HFFc6 (cell line): ENCODE measurements at places on chromosomes 13 and 19.
A peak's percentile ranks its signal among the peaks of the same experiment; 100 is the strongest.

GRCh38 chr13:31286930-31287329, 87.2 kb downstream of the B3GLCT start:
- DNase-seq, result no peak

- peak; percentile 31 for DNase-seq
These were observed 61.4 kb upstream of the SLITRK1 start for GRCh38 chr13:83943530-83944279.

GRCh38 chr13:113741191-113741668, 17.8 kb upstream of the TMEM255B start:
- DNase-seq, result no peak

- DNase-seq, result peak; percentile 12
These were observed 154.2 kb downstream of the TM9SF2 start for GRCh38 chr13:99655351-99656091.

- DNase-seq, result no peak
These were observed 1002.4 kb upstream of the PCDH9 start for GRCh38 chr13:68232351-68233130.

GRCh38 chr13:60720590-60720989, 323.6 kb downstream of the TDRD3 start:
- DNase-seq, result no peak

GRCh38 chr19:50969413-50969760, at the start of gene KLK6:
TSS of gene KLK6 (minus strand) at chr19:50969591. CDS start at chr19:50968104, 1,487 bp downstream.
- no peak for DNase-seq

DNA sequence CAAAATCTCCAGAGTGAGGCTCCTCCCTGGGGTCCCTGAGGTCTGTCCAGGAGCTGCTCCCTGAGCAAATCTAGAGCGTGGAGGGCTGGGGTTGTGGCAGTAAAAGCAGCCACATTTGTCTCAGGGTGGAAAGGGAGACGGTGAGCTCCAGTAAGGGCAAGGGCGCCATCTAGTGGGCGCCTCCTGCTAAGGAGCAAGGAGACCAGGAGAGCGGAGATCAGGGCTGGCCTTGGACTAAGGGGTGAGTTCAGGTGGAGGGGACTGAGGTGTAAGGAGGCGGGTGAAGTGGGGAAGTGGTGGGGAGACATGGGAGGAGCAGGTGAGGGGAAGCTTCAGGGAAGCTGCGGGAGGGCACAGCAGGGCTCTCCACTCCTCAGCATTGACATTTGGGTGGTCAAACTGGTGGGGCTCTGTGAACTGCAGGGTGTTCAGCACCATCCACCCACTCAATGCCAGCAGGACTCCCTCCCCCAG, 5.3 kb upstream of the CEACAM21 start:
- DNase-seq, result peak; percentile 54

GRCh38 chr13:97125810-97126738, 96.1 kb upstream of the MBNL2 start:
- DNase-seq, result peak; percentile 18

DNA sequence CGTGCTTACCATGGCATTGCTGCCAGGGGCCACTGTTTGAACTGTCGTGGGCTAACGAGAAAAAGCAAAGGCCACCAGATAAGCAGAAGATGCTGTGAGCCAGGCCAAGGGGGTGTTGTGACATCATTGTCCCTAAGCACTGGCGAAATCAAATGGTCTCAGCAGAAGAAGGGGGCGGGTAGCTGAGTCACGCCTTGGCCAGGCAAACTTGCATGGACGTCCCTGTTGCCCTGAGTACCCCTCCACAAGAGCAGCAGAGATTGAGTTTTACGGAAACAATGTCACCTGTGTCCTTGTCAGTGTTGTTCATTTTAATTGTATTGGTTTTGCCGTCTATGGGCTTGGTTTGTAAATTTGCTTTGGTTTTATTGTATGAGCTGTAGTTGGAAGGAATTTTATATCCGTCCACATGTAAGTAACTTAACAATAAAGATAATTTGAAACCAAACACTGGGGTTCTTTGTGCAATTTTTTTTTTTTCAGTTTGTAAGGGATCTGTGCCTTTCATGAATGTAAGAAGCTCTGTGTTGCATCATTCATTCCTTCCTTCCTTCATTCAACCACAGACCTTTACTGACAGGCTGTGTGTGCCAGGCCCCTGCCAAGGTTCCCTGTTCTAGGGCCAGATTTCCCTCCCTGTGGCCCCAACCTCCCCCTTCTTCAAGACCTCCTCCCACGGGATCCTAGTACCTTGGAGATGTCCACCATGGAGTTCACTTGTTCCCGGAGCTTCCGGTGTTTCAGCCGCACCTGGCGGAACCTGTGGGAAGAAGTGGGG, 12.3 kb downstream of the KCNN4 start:
- no peak for DNase-seq

DNA sequence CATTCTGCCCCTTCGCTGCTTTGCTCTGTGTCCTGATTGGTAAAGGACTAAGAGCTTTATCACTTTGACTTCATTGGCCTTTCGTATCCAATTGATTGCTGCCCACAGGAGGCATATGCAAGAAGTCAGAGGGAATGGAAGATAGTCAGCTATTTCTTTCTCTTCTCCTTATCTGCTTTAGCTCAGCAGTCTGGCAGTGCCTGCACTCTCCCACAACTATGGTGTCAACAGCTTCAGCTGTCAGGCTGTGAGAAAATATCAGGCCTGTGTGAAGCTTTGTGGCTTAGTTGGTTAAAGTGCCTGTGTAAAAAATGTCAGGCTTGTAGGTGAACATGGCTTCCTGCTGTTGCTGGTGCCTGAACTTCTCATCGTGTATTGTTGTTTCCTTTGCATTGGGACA, 243.0 kb downstream of the PCDH17 start:
- DNase-seq, result no peak

DNA sequence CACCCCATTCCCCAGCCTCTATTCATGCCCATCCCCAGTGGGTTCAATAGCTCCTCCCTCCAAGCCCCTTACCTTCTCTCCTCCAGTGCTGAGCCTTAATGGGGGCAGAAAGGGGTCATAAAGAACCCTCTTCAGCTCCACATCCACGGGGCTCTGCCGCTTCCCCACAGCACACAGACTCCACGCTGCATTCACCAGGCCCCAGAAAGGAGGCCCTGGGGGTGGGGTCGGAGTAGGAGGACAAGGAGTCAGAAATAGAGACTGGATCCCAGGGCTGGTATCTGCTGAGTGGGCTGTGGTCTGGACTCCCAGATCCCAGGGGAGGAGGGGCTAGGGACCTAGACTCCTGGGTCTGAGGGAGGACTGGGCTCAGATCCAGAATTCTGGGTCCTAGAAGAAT, 1.6 kb downstream of the CA11 start:
- no peak for DNase-seq

- DNase-seq, result no peak
These were observed 693 bp downstream of the MRPL4 start for GRCh38 chr19:10252707-10253106.

DNA sequence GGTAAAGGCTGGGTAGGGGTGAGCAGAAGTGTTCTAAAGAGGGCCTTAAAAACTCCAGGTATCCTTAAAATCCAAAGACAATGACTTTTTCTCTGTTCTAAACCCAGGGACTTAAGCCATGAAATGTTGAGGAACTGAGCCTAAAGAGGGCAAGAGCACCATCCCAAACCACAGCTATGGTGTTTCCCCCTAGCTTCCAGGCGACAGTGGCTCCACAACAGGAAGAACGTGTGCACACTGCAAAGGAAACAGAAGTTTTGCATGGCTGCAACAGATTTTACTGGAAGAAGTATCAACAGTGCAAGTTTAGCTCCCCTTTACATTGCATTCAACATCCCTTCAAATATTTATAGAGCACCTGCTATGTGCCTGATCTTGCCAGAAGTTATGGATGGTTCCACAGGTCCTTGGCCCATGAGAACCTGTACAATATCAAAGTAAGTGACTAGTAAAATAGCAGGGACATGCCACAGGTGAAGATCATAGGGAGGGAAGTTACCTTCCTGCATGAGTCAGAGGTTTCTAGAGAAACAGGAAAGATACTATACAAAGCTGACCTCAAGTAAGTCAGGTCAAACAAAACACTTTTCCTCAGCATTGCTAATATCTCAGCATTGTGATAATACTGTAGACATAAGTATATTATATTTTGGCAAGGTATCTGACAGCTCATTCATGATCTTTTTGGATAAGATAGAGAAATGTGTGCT, 8.4 kb upstream of the KCTD12 start:
- DNase-seq, result no peak

- DNase-seq, result no peak
These were observed 115.9 kb downstream of the ABCC4 start for GRCh38 chr13:95185311-95185710.

GRCh38 chr19:4861147-4861546, 6.3 kb downstream of the PLIN3 start:
- DNase-seq, result no peak

- DNase-seq, result no peak
These were observed 5.0 kb upstream of the JUNB start for GRCh38 chr19:12786141-12786870.

DNA sequence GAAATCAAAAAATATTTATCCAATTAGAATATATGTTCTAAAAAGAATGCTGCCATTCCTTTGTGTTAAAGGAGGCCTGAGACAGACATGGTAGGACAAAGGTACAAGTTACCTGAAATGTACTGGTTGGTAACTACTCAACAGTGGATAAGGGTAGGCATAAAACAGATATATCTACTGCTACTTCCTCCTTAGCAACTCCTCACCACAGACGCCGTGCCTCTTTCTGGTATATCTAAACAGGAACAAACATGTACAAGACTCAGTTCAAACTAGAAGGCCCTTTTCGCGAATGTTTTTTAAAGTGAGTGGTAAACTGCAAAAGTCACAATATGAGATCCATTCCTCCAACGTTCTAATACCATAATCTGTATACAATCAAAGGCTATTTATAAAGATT, 86.9 kb downstream of the TBC1D4 start:
- DNase-seq, result no peak

DNA sequence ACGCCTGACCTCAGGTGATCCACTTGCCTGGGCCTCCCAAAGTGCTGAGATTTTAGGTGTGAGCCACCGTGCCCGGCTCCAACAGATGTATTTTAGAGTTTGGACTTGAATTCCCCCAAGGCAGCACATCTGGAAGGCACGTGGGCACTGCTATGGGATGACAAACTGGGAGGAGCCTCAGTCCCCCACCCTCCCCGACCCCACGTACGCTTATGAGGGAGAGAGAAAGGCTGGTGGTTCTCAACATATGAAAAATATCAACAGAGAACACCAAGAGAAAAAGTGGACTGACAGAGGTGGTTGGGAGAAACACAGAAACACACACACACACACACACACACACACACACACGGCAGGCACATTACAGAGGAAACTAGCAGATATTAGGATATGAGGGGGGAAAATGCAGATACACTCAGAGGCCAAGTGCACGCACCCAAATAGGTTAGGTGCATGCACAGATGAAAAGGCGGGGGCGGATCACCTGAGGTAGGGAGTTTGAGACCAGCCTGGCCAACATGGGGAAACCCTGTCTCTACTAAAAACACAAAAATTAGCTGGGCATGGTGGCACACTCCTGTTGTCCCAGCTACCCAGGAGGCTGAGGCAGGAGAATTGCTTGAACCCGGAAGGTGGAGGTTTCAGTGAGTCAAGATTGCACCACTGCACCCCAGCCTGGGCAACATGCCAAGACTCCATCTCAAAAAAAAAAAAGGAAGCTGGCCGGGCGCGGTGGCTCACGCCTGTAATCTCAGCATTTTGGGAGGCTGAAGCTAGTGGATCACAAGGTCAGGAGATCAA, 3.2 kb downstream of the STX10 start:
- DNase-seq, result no peak

DNA sequence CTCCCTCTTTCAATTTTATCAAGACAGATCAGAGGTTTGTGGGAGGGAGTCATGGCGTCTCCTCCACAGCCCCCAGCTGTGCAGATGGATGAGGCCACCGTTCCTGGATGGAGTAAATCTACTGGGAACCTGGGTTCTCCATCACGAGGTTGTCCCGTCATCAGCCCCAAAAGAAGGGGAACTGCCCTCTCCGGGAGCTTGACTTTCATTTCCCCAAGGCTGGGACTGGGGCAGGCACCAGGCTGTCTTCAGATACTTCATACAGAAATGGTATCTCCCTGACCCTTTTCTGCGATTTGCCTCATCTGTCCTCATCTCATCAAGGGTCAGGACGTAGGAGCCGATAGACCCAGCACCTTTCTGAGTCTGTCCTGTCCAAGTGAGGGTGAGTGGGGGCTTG, 9.8 kb downstream of the LILRB2 start:
- no peak for DNase-seq

DNA sequence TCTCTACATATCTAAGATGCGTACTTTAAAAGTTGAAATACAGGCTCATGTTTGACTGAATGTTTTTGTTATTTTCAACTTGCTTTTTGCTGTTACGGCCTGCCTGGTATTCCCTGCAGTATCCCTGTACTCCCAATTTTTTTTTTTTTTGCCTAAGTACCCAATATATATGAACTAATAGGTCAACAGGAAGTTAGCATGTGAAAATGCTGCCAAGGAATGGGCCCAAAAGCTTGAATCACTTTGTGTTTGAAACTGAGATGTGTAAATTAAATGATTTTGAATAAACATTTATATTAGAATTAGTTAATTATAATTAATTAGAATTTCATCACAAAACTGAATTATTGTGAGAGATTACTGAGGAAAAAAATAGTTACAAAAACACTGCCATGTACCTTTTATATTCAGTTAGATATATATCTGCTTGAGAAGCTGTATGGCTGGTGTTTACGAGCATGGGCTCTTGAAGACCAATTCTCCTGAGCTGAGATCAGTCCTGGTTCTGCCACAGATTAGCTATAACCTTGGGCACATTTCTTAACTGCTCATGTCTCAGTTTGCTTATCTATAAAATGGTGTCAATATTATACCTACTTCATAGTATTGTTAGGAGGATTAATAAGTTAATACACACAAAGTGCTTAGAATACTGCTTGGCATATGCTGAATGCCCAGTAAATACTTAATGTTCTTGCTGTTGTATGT, 16.0 kb downstream of the TDRD3 start:
- no peak for DNase-seq

GRCh38 chr19:54298357-54299125, 14.4 kb downstream of the LILRA5 start:
- DNase-seq, result no peak

- no peak for DNase-seq
These were observed 17.6 kb downstream of the ZNF420 start for GRCh38 chr19:37095859-37096258.

DNA sequence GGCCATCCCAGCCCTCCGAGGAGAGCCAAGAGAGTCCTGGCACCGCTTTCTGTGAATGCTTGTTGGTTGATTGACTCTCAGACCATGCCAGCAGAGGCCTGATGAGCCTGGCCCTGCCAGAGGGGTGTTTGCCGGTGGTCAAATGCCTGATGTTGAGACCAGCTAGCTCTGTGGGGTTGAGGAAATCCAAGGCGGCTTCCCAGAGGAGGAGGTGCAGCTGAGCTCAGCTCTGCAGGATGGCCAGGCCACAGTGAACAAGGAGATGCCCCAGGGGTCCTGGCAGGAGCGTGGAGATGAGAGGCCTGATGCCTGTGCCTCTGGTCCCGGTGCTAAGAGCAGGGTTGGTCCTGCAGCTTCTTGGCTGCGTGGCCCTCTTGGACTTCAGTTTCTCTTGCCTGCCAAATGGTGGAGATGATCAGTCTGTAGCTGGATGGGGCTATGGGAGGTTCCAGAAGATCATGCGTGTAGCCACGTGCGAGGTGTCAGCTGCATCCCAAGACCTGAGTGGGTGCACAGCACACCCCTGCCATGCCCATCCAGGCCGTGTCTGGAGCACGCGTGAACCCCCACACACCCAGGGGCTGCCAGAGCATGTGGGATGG, 16.8 kb downstream of the NFIC start:
- DNase-seq, result no peak

GRCh38 chr13:104584481-104584880, 1518.3 kb upstream of the SLC10A2 start:
- no peak for DNase-seq

GRCh38 chr13:75514080-75514995, 23.3 kb downstream of the COMMD6 start:
- DNase-seq, result peak; percentile 22
